ENCODE measurements at places on chromosomes 3 and 15.

DNA sequence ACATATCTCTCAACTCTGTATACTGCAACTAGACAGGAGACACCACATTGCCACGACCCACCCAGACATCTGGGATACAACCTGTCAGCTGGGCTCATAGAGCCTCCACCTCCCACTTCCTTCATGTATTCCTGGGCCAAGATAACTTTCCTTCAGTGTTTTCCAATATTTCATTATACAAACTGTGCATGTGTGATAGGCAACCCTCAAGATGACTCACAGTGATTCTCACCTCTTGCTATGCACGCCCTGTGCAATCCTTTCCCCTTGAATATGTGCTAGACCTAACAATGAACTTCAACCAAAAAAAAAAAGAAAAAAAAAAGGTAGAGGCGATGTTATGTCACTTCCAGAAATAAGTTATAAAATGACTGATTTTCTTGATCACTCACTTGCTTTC, 138.0 kb upstream of the ALCAM start:
- DNase-seq: no peak

DNA sequence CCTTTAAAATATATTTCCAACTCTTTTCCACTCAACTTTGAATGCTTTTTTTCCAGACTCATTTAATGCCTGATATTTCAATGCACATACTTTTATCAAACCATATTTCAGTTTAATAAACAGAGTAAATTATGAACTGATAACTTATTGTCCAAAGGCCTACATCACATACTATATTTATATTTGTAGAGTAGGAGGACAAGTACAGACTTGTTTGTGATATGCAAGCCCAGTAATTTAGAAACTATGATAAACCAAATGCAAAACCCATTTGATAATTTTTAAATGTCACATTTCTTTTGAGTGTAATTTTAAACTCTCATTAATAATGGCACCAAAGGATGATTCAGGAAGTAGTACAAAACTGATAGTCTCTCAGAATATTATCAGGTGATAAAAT, 3.3 kb downstream of the RFX7 start:
- no peak for DNase-seq

- DNase-seq: peak; percentile 72
Observed at GRCh38 chr15:74869726-74870407, 3.3 kb downstream of the SCAMP2 start.

DNA sequence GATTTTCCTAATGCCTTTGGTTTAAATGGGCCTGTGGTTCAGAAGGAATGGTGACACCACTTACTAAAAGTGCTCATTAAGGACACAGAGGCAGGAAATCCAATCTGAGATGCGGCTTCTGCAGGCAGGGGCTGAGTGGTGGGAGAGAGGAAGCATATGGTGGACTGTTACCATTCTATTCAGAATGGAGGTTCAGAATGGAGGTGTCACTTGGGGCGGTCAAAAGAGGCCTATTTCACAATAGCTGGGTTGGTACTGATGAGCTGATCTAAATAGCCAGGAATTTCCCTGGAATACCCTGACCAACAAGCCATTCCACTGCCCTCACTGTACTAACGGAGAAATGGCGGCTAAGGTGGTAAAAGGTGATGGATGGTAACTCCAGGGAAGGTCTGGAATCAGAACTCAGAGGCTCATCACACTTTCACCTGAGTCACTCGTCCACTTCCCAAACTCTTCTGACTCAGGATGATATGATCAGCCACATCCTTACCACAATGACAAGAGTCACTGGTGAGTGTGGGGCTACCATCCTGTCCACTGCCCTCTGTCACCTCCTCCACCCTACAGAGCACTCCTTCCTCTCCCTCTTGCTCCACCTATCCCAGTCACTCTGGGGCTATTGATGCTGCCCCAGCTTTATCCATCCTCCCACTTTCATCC, 15.7 kb downstream of the RFT1 start:
- DNase-seq: no peak

- no peak for DNase-seq
Observed at GRCh38 chr3:127785711-127786265, 36.5 kb downstream of the MGLL start.

DNA sequence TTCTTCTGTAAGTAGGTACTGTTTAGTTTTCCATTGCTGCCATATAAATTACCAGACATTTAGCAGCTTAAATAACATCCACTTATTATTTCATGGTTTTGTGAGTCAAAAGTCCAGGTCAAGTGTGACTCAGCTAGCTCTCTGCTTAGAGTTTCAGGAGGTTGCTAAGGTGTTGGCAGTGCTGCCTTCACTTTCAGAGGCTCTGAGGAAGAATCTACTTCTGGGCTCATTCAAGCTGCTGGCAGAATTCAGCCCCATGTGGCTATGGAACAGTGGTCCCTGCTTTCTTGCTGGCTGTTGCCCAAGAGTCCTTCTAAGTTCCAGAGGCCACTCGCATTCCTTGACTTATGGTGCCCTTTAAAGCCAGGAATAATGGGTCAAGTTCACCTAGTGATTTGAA, 4.5 kb downstream of the CFAP44 start:
- DNase-seq: no peak

- no peak for DNase-seq
Observed at GRCh38 chr3:102474207-102474606, 39.4 kb downstream of the ZPLD1 start.

GRCh38 chr15:38688761-38689160, 124.1 kb upstream of the RASGRP1 start:
- DNase-seq: no peak

- DNase-seq: no peak
Observed at GRCh38 chr3:160055659-160056058, 67.0 kb downstream of the IL12A start.

- no peak for DNase-seq
Observed at GRCh38 chr3:167148136-167148535, 232.0 kb downstream of the ZBBX start.

DNA sequence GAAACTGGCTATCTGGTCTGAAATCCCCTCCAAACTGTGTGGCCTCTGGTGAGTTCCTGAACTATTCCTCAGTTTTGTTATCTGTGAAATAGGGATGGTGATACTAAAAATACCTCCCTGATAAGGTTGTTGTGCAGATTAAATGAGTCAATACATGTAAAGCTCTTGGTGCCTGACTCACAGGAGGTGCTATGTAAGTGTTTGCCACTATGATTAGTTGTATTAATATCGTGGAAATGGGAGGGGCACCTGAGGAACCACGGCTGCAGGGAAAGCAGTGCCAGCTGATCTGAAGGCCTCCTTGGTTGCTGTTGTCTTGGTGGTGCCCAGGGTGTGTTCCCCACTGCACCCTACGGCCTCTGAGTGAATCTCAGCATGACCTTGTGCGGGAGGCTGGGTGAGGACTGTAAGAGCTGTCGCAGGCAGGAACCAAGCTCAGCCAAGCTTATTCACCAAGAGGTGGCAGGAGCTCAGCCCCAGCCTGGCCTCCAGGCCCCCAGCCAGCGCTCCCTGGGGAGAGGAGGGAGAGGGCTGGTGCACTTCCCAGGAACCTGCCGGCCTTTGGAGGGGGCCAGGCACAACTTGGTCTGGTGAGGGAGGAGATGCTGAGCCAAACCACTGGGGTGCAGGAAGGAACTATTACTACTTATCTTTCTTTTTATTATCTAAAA, 44.8 kb upstream of the CCDC174 start:
- no peak for DNase-seq

GRCh38 chr3:1183320-1184048, 90.7 kb downstream of the CNTN6 start:
- DNase-seq: no peak

- DNase-seq: no peak
Observed at GRCh38 chr3:108862865-108863798, 40.5 kb downstream of the TRAT1 start.

DNA sequence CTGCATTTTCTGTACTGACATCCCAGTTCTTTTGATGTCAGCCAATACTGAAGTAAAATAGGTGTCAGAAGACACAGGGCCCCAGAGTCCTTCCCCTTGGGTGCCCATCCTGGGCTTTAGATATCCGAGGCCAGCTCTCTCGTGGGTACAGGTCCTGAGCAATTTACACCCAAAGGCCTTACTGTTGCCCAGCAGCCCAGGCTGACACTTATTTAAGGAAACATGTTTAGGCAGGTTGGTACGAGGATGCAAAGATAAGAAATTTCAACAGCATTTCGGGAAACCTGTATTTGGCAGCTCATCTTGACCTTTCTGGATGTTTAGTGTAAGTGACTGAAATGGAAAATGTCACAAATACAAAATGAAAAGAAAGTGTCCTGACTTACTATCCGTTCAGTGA, 130.0 kb upstream of the IL12A start:
- DNase-seq: no peak

DNA sequence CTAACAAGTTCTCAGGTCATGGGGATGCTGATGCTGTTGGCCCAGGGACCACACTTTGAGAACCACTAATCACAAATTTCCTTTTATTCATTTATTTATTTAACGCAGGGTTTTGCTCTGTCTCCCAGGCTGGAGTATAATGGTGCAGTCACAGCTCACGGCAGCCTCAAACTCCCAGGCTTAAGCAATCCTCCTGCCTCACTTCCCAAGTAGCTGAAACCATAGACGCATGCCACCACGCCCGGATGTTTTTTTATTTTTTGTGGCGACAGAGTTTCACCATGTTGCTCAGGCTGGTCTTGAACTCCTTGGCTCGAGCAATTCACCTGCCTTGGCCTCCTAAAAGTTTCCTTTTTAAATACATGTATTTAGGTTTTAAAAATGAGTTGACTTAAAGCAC, 20.7 kb upstream of the ISLR2 start:
- DNase-seq: no peak

- DNase-seq: no peak
Observed at GRCh38 chr3:183809270-183809669, 16.1 kb downstream of the MAP6D1 start.

- no peak for DNase-seq
Observed at GRCh38 chr15:81312790-81313543, 11.0 kb downstream of the STARD5 start.

GRCh38 chr15:99435113-99435695, 130.6 kb upstream of the MEF2A start:
- DNase-seq: no peak

- DNase-seq: no peak
Observed at GRCh38 chr3:25182794-25183193, 245.3 kb upstream of the RARB start.

GRCh38 chr3:144585408-144585807, 613.8 kb downstream of the DIPK2A start:
- no peak for DNase-seq

GRCh38 chr3:59997583-59997982, 947.8 kb upstream of the CFAP20DC start:
- no peak for DNase-seq

DNA sequence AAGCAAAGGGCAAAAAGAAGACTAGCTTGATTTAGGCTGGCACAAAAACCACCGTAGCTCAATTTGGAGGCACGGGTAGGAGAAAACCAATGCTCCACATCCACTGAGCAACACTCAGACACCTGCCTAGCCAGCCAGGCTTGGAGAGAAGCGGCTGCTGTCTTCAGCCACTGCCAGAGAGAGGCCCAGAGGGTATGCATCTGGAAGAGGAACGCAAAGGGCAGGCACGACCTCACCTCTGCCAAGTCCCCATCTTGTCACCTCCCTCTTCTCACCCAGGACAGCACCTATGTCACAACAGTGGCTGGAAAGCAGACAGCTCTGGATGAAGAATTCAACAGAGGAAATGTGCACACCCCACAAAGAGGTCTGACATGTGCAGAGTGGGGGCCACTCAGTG, 93.5 kb downstream of the ADAMTS17 start:
- DNase-seq: no peak

GRCh38 chr15:52876991-52877663, 87.0 kb upstream of the ONECUT1 start:
- DNase-seq: no peak

- DNase-seq: no peak
Observed at GRCh38 chr15:98860281-98861041, 147.1 kb downstream of the PGPEP1L start.

- DNase-seq: no peak
Observed at GRCh38 chr3:113136071-113136470, 75.3 kb upstream of the BOC start.

DNA sequence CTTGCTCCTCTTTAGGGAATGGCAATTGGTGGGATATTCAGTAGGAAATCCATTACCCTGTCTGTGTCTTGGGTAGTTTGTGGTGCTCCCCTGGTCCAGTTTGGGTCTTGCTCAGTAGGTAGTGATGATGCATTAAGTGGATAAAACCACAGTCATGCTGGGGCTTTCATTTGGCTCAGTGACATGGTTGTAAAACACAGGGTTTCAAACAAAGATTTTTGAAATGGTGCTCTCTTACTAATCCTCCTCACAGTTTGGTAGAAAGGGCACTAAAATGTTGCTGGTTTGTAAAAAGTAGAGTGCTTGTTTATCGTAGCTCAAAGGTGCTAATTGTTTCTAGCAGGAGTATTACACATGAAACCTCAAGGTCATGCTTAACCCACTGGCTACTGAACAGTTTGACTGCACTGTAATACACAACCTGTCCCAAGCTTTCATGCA, 22.9 kb downstream of the BBX start:
- no peak for DNase-seq

DNA sequence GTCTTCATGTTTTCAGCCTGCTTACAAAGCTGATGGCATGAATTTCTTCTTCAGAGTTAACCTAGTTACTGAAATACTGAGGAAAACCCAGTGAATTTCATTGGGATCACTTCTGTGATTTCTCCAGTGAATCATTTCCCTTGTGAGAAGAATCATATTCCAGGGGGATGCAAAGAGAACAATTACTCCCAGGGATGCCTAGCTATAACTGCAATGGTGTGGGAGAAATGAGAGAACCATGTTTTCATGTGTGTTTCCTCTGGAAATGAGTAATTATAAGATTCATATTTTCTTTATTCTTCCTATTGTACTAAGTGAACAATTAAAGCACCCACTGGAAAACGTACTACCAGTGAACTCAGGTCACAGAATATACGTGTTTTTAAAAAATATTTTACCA, 485.4 kb downstream of the GRM7 start:
- no peak for DNase-seq

DNA sequence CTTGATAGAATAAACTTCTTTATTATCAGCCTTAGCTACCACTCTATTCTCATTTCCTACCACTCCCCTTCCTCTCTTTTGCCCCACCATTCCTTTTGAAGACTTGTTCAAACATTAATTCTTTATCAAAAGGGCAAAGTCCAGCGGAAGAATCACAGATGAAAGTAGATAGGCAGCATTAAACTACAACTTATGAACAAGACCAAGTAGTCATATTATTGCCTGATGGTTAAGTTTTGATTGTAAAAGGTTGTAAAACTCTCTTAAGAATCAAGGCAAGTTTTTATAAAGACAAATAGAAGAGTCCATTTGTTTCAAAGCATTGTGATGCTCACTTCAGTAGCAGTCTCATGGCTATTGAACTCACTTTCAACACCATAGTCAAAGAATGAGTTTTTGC, 22.4 kb upstream of the TGFBR2 start:
- DNase-seq: no peak

DNA sequence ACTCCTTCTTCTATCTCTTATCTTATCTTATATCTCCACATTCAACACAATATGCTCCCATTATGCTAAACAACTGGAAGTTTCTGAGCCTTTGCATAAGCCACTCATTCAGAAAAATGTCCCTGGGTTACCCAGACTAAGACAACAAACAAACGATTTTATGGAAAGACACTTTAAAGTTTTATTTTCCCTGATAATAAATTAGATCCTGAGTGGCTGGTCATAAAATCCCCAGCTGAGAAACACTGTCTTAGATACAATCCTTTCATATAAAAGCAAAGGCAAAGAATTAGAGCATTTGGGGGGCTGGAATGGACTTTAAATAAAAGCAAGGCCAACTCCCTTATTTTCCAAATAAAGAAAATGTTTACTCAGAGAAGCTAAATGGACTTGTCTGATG, 322.3 kb downstream of the GBE1 start:
- DNase-seq: no peak

GRCh38 chr3:53571264-53571663, 76.9 kb downstream of the CACNA1D start:
- no peak for DNase-seq

GRCh38 chr3:14946739-14947099, 664 bp upstream of the NR2C2 start:
- DNase-seq: no peak
